Lower leg skin (tissue), 4 donors: ENCODE measurements at places on chromosomes 2 and 18.

DNA sequence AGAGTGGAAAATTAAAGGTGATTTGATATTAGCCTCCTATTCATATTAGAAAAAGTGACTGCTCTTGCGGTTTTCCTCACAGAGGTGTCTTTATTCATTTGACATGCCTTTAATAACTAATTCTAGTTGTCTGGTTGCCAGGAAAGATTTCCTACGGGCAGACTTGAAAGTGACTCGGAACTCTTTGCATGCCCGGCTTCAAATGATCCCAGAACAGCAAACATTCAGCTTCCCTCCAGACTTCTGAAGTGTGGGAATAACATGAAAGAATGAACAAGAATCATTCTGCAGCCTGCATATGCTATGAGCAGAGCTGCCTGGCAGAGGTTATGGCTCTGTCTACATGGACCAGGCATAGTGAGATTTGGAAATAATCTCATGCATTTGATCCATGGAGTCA lies 89.6 kb upstream of the PKDCC start:
- no peak for DNase-seq

- no peak for DNase-seq
Measured at GRCh38 chr18:34817636-34818035, 107.5 kb downstream of the DTNA start.

DNA sequence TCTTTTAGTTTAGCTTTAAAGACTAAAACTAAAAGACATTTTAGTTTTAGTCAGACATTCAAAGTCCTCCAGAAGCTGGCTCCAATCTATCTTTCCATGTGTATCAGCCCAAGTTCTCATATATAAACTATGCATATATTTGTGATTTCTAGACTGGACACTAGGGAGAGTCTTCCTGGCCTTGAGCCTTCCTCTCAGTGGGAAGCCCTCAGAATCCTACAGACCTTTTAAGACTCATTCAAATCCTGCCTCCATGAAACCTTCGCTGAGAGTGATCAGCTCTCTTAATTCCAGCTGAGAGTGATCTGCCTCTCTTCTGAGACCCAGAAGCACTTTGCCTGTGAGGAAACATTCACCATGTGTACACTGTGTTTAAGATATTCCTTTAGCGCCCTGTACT lies 452.7 kb downstream of the TGIF1 start:
- no peak for DNase-seq

DNA sequence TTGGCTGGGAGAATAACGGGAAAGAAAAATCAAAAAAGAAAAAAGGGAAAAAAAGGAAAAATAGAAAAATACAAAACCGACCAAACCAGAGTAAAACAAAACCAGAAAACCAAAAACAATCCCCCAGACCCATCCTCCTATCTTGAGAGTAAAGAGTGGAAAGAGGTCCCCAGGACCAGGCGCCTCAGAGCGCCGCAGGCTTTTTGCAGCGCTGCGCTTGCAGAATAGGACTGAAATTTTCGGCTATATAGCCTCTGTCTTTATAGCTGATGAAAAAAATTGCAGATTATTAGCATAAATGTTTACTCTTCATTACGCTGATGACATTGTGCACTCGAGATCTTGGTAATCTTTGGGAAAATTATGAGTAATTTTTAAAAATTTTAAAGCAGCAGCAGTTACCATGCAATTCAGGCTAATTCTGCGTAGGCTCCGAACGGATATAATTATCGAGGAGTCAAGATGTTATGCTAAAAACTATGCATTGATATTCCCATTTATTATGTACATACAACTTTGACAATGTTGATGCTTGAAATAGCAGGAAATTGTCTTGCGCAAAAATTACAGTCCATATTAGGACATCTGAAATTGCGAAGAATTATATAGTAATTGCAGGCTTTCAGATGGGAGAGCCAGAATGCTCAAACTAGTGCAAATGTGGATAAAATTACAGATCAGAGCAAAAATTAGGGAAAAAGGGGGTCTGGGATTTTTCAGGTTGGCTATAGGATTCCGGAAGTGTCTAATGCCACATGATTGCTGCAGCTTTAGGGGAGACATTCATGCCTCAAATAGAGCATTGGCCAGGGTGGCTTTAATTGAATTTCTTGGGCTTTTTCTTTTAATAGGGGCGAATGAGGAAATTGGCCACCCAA lies 8.3 kb downstream of the DLX1 start:
- no peak for DNase-seq

GRCh38 chr2:23456396-23456795 lies 71.4 kb downstream of the KLHL29 start:
- DNase-seq: no peak

DNA sequence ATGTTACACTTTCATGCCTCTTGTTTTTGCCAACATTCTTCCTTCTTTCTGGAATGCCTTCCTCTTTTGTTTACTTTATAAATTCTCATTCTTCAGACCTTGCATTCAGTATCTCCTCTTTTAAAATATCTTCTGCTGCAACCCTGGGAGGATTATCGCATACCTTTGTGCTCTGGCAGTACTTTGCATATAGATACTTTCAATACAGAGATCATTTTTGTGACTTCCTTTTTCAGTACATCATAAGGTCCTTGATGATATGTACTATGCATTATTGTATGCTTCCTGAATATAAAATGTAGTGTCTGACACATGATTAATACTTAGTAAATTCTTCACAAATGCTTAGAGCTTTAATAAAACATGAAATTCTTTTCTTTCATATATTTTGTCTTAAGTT lies 538.7 kb downstream of the TRIB2 start:
- no peak for DNase-seq

- no peak for DNase-seq
Measured at GRCh38 chr2:32937602-32938448, 8.9 kb upstream of the LTBP1 start.

- no peak for DNase-seq
Measured at GRCh38 chr2:222108957-222109585, 189.7 kb downstream of the PAX3 start.

- DNase-seq: no peak
Measured at GRCh38 chr18:46393230-46393629, 263.8 kb downstream of the LOXHD1 start.

GRCh38 chr2:146363731-146364130 lies 1481.1 kb upstream of the ACVR2A start:
- DNase-seq: no peak

DNA sequence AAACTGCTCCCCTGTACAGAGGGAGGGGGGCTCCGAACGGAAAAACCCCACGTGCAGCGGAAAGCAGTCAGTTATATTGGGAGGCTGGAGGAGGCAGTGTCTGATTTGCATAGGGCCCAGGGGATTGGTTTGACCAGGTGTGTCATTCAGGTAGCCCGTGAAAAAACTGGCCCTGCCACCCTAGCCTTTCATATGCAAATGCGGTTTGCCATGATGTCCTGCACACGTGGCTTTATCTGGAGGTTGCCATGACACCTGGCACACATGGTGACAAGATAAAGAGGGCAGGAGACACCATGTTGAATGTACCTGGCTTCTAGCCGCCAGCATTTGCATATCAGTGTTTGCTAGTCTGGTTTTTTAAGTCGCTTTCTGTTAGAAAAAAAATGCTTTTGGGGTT lies 20.5 kb downstream of the SLC25A52 start:
- no peak for DNase-seq

- no peak for DNase-seq
Measured at GRCh38 chr2:24211408-24211807, 36.6 kb downstream of the FAM228A start.

- peak; percentile 60 for DNase-seq
Measured at GRCh38 chr2:127700527-127701192, 637 bp upstream of the SFT2D3 start.
